ENCODE measurements at places on chromosomes 6 and 20.
A peak's percentile ranks its signal among the peaks of the same experiment; 100 is the strongest.

- DNase-seq = no peak
Observed at GRCh38 chr6:116018976-116019375, 41.7 kb downstream of the FRK start.

DNA sequence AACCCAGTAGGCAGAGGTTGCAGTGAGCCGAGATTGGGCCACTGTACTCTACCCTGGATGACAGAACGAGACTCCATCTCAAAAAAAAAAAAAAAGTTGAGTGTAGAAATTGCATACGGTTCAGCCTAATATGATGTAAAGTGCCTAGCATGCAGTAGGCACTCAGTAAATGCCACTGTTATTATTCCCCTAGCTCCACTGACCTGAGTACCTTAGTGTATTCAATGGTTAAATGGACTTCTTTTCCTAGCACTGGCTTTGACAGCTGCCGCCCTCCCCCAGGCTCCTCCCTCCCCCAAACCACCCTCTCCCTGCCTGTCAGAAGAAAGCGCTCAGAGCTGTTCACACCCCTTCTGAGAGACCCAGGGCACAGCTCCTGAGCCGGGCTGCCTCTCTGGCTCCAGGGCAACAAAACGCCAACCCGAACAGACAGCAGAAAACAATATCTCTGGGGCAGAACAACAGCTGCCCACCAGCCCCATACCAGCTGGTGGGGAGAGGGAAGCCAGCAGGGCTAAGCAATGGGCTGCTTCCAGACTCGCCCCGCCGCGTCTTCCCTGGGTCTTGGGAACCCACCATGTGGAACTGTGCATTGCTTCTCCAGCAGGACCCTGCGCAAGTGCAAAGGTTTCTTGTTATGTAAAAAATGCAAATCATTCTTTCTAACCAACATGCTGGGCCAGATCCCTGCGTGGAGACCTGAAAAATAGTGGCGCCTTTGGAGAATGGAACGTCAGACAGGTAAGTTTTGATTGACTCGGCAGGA, 4.5 kb downstream of the CPNE5 start:
- no peak for DNase-seq

DNA sequence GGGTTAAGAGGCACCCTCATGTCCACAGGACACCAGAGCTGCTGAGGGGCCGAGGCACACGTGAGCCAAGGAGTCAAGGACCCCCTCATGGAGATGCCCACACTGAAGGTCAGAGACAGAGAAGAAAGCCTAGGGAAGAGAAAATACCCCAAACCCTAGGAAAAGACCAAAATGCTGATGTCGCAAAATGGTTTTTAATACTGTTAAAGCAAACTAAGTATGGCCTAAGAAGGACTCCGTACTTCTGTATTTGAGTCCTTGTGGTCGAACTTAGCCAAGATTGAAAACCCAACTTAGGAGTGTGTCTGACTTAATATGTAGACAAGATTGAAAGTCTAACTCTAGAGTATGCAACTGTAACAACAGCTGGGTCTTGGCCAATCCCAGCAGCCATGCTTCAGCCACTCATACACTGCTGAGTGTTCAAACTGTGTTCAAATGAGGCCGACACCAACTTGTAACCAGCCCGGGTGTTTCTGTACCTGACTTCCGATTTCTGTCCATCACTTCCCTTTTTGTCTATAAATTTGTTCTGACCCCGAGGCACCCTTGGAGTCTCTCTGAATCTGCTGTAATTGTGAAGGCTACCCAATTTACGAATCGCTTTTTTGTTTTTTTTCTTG, 92.6 kb upstream of the AGPAT4 start:
- DNase-seq = no peak

GRCh38 chr20:53276143-53276542, 304.0 kb downstream of the TSHZ2 start:
- no peak for DNase-seq

DNA sequence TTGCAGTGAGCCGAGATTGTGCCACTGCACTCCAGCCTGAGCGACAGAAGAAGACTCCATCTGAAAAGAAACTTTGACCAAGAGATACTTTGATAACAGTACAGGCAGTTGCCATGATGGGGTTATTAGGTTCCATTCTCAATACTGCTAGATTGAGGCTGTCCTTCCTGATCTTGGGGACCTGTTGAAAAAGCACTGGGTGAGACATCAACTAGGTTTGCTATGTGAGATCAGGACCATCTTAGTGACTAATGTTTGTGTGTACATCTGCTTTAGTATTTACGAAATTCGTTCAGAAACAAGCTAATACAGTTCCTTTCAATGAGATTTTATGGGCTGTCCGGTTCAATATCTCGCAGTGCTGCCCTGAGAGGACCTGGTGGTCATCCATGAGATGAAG, 2.6 kb downstream of the DSE start:
- no peak for DNase-seq

GRCh38 chr6:7243179-7243981, 69.6 kb downstream of the SSR1 start:
- peak; percentile 75 for DNase-seq

GRCh38 chr6:117465691-117466090, 16.8 kb upstream of the DCBLD1 start:
- DNase-seq = no peak

- DNase-seq = no peak
Observed at GRCh38 chr20:19403549-19403948, 191.1 kb downstream of the SLC24A3 start.

DNA sequence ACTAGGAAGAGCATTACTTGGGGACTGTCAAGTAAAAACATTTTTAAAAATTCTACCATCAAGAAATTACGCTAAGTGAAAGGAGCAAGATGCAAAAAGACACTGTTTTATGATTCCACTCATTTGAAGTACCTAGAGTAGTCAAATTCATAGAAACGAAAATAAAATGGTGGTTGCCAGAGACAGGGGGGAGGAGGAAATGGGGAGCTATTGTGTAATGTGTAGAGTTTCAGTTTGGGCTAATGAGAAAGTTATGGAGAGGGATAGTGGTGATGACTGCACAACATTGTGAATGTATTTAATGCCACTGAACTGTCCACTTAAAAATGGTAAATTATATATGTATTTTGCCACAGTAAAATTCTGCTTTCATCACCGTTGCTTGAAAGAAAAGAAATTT, 83.8 kb downstream of the UST start:
- DNase-seq = no peak

DNA sequence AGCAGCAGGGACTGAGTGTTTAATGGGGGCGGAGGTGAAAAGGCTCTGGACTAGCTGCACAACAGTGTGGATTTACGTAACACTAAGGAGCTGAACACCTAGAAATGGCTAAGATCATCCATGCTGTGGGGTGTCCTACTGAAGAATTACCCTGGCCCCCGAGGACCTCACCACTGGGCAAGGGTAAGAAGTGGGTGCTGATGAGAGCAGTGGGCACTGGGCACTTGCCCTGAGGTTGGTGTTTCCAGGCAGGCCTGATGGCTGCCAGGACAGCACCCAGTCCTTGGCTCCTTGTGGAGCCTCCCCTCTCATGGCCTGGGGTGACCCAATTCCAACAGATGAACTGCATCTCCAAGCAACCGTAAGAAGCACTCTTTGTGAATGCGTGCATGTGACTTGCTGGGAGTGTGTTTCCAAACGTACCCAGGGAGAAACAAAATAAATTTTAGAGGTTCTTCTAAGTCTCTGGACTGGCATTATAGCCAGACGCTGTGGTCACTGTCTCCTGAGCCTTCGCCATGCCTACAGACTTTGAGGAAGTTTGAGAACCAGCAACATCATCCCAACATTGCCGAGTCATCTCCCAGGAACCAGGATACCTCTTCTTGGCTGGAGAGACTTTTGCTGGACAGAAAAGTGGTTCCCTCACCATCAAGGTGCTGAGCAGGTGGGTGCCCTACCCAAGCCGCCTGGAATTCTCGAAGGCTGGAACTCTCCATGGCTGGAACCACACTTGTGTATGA, 245.9 kb downstream of the ERMARD start:
- DNase-seq = no peak

- no peak for DNase-seq
Observed at GRCh38 chr6:120202878-120203277, 853.3 kb upstream of the MAN1A1 start.

GRCh38 chr6:35051997-35052583, 89.0 kb downstream of the TCP11 start:
- no peak for DNase-seq

- peak; percentile 58 for DNase-seq
Observed at GRCh38 chr6:68727699-68728098, 92.6 kb downstream of the ADGRB3 start.

DNA sequence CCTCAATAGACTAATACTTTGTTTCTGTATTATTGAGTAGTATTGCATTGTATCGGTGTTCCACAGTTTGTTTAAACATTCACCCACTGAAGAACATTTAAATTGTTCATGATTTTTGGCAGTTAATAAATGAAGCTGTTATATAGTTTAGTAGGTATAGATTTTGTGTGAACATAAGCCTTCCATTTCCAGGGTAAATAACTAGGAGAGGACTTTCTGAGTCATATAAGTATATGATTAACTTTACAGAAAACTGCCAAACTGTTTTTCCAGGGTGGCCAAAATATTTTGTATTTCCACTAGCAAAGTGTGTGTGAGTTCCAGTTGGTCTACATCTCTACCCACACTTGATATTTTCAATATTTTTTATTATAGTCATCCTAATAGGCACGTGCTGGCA, 70.0 kb upstream of the MLIP start:
- DNase-seq = no peak

DNA sequence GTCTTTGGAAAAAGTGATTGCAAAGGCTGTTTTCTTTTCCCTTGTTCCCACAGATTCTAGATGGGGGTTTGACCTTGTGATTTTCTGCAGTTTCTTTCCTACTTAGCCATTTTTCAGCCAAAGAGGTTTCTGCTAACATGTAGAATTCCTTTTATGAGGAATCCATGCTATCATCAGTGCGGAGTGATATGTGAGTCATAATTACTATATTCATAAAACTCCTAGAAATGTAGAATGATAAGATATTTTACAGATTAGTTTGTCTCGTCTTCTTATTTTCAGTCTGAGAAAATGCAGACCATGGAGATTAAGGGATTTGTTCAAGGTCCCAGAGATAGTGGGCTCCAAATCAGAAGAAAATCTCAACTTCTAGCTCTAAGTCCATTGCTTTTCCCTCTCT, 98.6 kb downstream of the KCNQ5 start:
- no peak for DNase-seq

GRCh38 chr6:37110500-37111461, 59.2 kb upstream of the PIM1 start:
- DNase-seq = no peak

- DNase-seq = no peak
Observed at GRCh38 chr20:7770578-7770977, 169.7 kb downstream of the HAO1 start.

- no peak for DNase-seq
Observed at GRCh38 chr6:84967965-84968364, 203.6 kb upstream of the TBX18 start.

DNA sequence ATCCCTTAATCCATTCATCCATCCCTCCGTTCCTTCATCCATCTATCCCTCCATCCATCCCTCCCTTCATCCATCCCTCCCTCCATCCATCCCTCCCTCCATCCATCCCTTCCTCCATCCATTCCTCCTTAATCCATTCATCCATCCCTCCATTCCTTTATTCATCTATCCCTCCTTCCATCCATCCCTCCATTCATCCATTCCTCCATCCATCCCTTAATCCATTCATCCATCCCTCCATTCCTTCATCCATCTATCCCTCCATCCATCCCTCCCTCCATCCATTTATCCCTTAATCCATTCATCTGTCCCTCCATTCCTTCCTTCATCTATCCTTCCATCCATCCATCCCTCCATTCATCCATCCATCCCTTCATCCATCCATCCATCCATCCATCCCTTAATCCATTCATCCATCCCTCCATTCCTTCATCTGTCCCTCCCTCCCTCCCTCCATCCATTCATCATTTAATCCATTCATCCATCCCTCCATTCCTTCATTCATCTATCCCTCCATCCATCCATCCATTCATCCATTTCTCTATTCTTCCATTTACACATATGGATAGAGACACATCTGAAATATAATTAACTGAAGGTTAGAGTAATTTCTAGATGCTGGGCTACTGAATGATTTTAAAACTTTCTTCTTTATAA, 100.9 kb downstream of the TSHZ2 start:
- no peak for DNase-seq

- DNase-seq = no peak
Observed at GRCh38 chr20:17662333-17663039, 19.6 kb downstream of the RRBP1 start.

DNA sequence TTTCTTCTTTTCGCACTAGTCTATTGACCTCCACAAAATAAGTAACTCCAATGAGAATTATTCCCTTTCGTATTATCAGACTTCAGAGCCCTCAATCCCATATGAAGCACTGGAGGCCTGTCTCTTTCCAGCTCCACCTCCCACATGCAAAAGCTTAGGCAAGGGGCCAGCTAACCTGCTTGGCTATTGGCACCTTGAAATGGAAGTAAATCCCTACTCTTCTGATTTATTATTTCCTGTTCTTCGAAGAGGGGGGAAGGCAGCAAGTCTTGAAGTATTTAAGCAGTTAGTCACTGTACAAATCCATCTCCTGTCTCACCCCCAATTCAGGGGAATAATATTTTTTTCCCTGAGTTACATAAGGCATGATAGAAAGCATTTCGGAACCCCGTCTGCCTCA, 577.8 kb downstream of the MAFB start:
- DNase-seq = no peak

- no peak for DNase-seq
Observed at GRCh38 chr6:37584654-37585522, 85.2 kb upstream of the CCDC167 start.

GRCh38 chr20:48732081-48732829, 95.5 kb downstream of the PREX1 start:
- DNase-seq = no peak

DNA sequence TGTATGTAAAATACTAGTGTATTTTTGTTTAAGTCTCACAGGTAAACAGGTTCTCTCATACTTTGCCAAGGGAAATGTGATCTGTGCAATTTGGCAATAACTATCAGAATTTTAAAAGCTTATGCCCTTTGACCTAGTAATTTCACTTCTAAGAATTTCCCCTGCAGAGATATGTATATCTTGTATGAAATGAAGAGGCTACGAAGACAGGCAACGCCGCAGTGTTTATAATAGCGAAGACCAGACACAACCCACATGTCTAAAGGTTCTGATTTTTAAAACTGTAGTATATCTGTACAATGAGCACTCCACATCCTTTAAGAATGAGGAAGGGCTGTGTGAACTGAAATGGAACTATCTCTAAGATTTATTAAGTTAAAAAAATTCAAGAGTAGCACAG, 7.5 kb downstream of the TRAF3IP2 start:
- no peak for DNase-seq

GRCh38 chr6:143675946-143676345, 1.8 kb upstream of the PHACTR2 start:
- no peak for DNase-seq

DNA sequence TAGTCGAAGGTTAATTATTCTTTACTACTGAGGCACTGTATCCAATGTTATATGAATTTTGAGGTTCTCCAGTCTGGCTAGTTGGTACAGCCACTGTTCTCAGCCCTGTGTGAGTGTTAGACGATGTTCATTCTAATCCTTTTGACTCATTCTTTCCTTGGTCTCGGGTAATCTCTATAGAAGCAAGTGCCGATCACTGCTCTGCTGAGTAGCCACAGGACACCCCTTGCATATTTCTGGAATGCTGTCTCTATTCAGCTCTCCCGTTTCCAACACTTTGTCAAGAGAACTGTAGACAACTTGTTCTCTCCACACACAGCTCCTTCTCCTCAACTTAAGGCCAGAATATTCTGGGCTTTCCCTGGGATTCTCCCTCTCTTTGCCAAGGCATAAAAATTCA, 42.4 kb upstream of the PLCB1 start:
- DNase-seq = no peak
